Heart left ventricle (tissue), 16 donors: ENCODE measurements at places on chromosomes 7 and 10. TPM values are rescaled to one million over a fixed set of nuclear protein-coding genes. Genes with fewer than 3 reads are reported as not detected.

The GRID1 gene
- 0.69 TPM for polyA plus RNA-seq

The ARL5B gene
- polyA plus RNA-seq, result 6.5 TPM

The HOXA9 gene
- not detected for polyA plus RNA-seq

The NYAP1 gene
- polyA plus RNA-seq, result 0.50 TPM

The HMX2 gene
- polyA plus RNA-seq, result not detected

The KLLN gene
- polyA plus RNA-seq, result 0.19 TPM

The AKR1C4 gene
- not detected for polyA plus RNA-seq

The ITPRID1 gene
- not detected for polyA plus RNA-seq

The GNB2 gene
- polyA plus RNA-seq, result 199 TPM

The C10orf67 gene
- 0.27 TPM for polyA plus RNA-seq

DNA sequence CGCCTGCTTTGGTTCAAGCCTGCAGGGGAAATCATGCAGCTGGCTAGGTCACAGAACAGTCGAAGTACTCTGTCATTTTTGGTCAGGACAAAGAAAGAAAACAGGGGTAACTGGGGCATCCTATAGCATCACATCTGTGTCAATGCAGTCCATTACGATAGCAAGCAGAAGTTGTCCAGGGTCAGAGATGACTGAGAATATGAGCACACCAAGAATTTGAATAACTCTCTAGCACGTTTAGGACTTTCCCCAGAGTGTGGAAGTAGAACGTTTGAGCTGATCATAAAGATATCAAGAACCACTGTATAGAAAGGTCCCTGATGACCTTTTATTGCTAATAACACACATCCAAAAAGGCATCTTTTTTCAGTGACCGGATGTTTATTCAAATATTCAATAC, 12.7 kb upstream of the HECW1 start:
- DNase-seq, result no peak

GRCh38 chr10:16919121-16919982, 102.1 kb upstream of the RSU1 start:
- DNase-seq, result no peak

GRCh38 chr10:102090772-102091171, 25.6 kb downstream of the HPS6 start:
- no peak for DNase-seq

GRCh38 chr7:98038321-98038720, 48.3 kb upstream of the OCM2 start:
- no peak for DNase-seq

GRCh38 chr7:26278770-26279169, 12.9 kb upstream of the SNX10 start:
- no peak for DNase-seq
